Stimulated activated CD8-positive, alpha-beta memory T cell treated with anti-CD3 and anti-CD28 coated beads, Interleukin-2, amount 100 ng/mL, for 48 hours (primary cell): ENCODE measurements at places on chromosomes 11 and 22.
A peak's percentile ranks its signal among the peaks of the same experiment; 100 is the strongest.

DNA sequence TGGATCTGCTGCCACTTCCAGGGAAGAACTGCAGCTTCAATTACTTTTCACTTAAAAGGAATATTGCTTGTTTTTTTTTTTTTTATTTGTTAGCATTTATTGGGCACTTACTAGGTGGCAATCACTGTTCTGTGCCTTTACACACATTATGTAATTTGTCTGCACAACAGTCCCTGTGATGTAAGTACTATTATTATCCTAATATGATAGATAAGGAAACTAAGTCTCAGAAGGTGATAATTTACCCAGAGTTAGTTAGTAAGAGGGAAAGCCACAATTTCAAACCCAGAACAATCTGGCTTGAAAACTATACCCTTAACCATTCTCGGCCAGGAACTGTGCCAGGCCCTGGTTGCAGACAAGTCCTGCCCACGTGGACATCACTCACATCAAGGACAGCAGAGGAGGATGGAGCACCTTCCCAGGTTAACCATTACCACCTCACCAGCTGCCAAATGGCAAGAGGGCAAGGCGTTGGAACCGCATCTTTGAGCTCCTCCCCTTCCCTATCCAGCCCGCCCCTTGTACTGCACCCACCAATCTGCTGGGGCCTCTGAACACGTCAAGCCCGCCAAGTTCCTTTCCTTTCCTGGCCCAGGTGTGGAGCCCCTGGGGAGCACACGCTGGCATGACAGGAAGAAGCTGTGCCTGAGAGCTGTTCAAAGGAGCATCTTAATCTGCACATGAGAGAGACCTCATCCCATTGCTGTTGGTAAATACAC is 78.4 kb downstream of the NAV2 start:
- DNase-seq = no peak

DNA sequence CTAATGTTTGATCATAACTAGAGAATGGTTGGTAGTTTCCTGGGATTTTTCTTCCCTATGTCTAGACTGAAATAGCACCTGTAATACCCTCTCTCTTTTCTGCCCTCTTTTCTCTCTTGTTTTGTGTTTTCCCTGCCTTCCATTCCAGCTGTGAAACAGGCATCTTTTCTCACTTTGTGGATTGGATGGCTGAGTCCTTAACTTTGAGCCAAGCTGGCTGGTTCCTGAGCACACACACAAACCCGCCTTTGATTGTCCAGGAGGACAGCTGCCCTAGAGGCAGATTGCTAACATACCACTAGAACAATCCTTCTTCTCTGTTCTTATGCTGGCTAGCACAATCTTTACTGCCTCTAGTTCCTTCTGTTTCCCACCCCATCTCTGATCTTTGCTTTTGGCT is 17.7 kb downstream of the CTNND1 start:
- no peak for DNase-seq

- DNase-seq = no peak
These were observed 35.1 kb upstream of the SUSD2 start for GRCh38 chr22:24146194-24146616.

- no peak for DNase-seq
These were observed 15.0 kb upstream of the RTN4R start for GRCh38 chr22:20282901-20283673.

GRCh38 chr11:86969258-86969657 is 14.1 kb upstream of the FZD4 start:
- no peak for DNase-seq

- no peak for DNase-seq
These were observed 104.2 kb downstream of the WT1 start for GRCh38 chr11:32331098-32331497.

GRCh38 chr22:49446759-49447710 is 380.6 kb downstream of the BRD1 start:
- peak; percentile 6 for DNase-seq

DNA sequence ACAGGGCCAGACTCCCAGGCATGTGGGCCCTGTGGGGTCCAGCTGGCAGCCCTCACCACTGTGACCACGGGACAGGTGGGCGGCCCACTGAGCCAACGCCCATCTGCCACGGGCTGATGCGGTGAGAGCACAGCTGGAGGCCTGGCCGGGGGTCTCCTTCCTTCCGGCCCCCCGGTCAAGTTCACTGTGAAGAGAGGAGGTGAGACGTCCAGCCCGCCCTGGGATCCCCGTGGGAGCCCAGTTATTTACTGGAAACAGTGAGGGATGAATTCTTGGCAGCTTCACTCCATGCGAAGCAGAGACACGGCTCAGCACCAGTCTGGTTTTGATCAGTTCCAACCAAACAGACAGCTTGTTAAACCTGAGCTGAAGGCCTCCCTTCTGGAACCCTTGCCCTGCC is 38.7 kb downstream of the WNT11 start:
- no peak for DNase-seq

- DNase-seq = no peak
These were observed 1.4 kb downstream of the UCP2 start for GRCh38 chr11:73981051-73981805.

DNA sequence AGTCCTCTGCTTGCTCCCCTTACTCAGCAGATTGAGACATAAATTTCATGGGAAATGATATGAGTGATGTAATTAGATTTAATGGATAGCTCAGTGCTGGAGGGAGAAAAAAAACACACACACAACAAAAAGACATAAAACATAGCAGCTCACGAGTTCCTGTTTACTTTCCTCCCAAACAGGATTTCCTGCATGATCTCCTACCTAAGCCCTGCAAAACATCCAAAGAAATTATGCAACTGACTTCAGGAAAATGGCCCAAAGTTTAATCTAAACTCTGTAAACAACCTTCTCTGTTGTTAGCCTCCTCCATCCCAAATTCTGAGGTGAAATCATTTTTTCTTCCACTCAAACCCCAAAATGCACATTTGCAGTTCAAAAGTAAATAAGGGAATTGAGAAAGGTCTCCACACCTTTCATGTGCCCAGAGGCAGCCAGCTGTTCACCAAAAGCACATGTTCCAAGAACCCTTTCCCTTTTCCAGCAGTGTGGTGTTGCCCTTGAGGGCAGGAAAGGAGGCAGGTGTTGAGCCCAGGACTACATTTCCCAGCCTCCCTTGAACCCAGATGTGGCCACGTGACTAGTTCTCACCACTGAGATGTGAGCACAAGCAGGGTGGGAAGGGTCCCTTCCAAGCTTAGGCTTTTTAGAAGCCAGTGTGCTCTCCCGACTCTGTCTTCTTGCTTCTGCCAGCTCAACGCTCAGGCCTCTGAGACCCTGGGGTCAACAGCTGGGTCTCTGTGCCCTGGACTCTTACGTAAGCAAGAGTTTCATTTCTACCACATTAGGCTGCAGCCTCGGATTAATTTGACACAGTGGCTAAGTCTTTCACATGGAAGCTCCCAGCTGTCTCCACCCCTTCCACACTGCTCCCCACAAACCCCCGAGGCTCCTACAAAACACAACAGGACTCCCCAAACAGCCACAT is 301.2 kb downstream of the CTTN start:
- no peak for DNase-seq
